ENCODE measurements at places on chromosomes 1 and 21.

DNA sequence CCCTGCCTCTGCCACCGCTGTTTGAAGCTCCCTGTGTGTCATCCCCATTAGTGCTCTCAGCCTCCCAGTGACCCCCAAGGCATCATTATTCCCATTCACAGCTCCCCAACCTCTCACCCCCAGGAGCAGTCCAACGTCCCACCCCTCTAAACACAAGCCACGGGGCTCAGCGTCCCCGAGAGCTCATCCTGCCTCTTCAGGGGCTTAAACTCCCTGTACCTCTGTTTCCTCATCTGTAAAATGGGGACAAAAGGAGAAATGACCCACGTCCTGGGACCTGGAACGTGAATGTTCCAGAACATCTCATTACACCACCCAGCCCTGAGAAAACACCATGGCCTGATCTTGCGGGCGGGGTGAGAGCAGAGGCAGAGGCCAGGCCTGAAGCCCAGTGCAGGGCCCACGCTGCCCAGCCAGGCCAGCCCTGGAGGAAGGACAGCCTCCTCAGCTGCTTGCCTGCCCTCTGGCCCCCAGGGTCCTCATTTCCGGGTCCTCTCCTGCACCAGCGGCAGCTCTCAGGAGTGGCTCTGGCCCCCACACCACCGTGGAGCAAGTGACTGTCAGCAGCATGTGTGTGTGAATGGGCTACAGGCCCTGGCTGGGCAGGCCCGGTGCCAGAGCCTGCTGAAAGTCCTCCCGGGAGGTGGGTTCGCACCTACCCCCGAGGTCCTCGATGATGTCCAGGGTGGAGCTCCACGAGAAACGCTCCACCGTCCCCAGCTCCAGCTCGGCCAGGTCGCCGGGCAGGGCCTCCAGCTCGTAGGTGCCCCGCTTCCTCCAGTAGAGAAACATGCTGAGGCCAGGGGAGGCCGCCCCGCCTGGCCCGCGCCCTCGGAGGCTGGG lies 14.1 kb upstream of the PLEKHG5 start:
- DNase-seq, result no peak

DNA sequence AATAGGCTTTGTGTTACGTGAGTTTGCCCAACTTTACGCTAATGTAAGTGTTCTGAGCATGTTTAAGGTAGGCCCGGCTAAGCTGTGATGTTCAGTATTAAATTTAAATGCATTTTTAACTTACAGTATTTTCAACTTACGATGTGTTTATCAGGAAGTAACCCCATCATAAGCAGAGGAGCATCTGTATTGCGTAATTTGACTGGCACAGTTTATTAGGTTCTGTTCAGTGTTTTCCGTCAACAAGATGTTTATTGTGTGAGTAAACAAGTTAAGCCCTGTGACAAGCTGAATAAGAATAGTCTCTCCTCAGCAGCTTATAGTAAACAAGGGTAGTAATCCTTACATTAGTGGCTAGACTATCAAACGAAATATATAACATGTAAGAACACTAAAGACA lies 27.2 kb upstream of the SHISA4 start:
- no peak for DNase-seq

DNA sequence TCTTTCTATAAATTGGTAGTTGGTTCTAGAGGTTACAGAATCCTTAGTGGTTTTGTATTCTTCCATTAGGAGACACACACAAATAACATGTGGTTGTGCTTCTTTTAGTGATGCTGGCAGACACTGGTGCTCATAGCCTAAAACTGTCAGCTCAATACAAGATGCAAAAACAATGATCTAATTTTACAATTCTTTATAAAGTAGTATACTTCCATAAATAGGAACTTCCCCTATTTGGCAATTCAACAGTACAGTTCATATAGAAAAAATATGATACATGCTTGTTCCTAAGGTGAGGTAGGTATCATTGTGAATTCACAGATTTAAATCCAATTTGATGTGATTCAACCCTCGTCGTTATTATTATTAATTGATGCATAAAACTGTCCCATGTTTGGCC lies 20.8 kb upstream of the CCDC17 start:
- DNase-seq, result no peak

- no peak for DNase-seq
These were observed 9.0 kb upstream of the SLC2A7 start for GRCh38 chr1:9035226-9035625.

GRCh38 chr1:180486092-180486491 lies 16.3 kb downstream of the ACBD6 start:
- no peak for DNase-seq

DNA sequence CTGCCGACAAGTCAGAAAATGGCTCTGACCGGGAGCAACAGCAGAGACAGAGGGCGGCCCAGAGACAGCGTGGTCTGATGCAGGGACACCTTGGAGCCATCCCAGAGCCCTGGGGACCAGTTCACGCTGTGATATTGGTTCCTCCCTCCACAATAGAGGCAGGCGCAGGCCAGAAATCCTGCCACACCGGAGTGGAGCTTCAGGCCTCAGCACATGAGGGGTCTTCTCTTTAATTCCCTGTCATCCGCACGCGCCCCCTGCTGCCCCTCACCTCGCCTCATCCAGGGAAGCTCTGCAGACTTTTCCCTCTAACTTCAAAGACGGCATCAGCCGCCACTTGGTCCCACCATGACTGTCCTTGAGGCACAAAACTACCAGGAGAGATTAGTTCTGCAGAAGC lies 75.5 kb upstream of the ANGPTL1 start:
- no peak for DNase-seq

- DNase-seq, result no peak
These were observed 41.4 kb downstream of the ACOT7 start for GRCh38 chr1:6352138-6352563.

- DNase-seq, result peak; percentile 52
These were observed at the start of gene SH3D21 for GRCh38 chr1:36306210-36306901. TSS of gene SH3D21 (plus strand) at chr1:36306368. CDS start at chr1:36306421, 53 bp downstream.

Measured in stimulated activated CD4-positive, alpha-beta T cell treated with anti-CD3 and anti-CD28 coated beads, Interleukin-4, amount 100 ng/mL, for 1 hour (primary cell).